ENCODE measurements at places on chromosomes 4 and X. TPM values are rescaled to one million over a fixed set of nuclear protein-coding genes. Genes with fewer than 3 reads are reported as not detected.

The ASB12 gene
- not detected for total RNA-seq

The RTL9 gene
- not detected for total RNA-seq

The CCNI gene
- total RNA-seq = 122 TPM

The GAGE12H gene
- total RNA-seq = not detected
